ENCODE measurements at places on chromosomes 11 and 22.

DNA sequence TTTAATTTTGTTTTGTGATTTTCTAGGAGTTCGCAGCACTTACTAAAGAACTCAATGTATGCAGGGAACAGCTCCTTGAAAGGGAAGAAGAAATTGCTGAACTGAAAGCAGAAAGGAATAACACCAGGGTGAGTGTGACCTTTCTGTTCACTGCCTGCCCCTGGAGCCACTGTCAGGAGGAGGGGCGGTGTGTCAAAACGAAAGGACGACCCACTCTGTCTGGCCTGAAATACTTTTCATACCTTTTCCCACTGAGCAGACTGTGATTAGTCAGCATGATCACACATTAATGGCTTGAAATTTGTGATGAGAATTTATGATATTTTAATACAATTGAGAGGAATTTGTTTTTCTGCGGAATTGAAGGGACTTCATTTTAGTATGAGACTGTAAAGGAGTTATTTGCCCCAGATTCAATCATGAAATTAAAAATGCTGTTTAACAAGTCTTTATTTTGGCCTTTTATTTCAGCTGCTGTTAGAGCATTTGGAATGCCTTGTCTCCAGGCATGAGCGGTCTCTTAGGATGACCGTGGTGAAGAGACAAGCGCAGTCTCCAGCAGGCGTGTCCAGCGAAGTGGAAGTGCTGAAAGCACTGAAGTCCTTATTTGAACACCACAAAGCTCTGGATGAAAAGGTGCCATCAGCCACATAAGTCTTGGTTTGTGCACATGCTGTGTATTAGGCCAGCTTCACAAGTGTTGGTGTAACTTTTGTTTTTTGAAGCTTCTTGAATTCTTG lies 54.1 kb downstream of the PPFIA1 start:
- no peak overlapping the region for H3K27ac ChIP-seq
- H3K36me3 ChIP-seq: peaks cover 35% of the 10 kb centered on the region
- no peak overlapping the region for H3K4me3 ChIP-seq

DNA sequence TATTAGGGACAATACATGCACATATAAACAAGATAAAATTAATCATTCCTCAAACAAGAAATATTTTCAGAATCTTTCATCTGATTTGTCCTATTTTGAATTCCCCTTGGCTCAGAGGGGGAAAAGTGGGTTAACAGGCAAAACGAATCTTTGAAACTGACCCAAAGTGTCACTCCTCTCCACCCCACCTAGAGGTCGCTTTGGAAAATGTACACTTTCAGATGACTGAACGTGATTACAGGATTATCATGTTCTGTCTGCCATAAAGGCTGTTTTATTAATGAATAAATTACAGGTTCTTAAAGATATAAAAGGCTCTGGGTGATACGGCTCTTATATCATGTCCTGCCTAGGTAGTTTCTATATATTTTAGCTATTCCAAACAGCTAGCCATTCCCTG lies 1735.0 kb downstream of the LRRC4C start:
- H3K27ac ChIP-seq: no peak overlapping the region
- H3K27me3 ChIP-seq: no peaks in the 10 kb centered on the region
- no peak for DNase-seq
- H3K36me3 ChIP-seq: no peaks in the 10 kb centered on the region
- no peaks in the 10 kb centered on the region for H3K4me1 ChIP-seq
- no peak overlapping the region for H3K4me3 ChIP-seq

- H3K4me3 ChIP-seq: no peak overlapping the region
- H3K27me3 ChIP-seq: peaks cover 9% of the 10 kb centered on the region
- no peaks in the 10 kb centered on the region for H3K4me1 ChIP-seq
- DNase-seq: no peak
- H3K36me3 ChIP-seq: no peaks in the 10 kb centered on the region
Observed at GRCh38 chr22:44995105-44995514, 14.7 kb downstream of the PHF21B start.

DNA sequence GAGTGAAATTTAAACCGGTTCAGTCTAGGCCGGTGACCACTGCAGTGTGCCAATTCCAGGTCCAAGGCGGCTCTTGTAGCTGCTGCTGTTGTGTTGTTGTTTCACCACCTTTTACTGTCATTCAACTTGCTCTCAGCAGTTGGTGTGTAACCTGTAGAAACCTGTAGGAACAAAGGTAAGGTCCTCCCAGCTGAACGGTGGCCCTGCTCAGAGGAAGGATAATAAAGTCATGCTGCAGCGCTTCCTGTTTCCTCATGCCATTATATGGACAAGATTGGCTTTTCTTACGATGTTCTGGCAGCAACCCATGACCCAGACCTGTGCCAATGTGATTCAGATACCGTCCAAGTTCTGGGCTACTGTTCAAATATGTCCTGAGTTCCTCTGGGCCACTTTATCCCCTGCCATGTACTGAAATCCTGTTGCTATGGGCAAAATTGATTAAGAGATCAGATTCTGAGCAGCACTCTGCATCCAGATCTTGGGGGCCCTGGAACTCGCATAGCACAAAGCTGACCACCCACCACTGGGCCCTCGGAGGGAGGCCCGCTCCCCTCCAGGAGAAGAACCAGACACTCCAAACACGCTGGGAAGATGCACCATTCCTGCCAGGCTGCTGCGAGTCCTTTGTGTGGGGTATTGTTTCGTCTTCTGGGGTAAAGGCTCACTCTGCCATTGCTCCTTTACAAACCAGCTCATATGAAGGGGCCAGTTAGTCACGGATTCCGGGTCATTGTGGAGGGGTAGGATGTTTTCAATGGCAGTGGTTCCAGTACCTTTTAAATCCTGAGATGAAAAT lies 13.2 kb downstream of the FAM181B start:
- H3K4me3 ChIP-seq: no peak overlapping the region
- no peaks in the 10 kb centered on the region for H3K4me1 ChIP-seq
- H3K36me3 ChIP-seq: no peaks in the 10 kb centered on the region
- DNase-seq: no peak

DNA sequence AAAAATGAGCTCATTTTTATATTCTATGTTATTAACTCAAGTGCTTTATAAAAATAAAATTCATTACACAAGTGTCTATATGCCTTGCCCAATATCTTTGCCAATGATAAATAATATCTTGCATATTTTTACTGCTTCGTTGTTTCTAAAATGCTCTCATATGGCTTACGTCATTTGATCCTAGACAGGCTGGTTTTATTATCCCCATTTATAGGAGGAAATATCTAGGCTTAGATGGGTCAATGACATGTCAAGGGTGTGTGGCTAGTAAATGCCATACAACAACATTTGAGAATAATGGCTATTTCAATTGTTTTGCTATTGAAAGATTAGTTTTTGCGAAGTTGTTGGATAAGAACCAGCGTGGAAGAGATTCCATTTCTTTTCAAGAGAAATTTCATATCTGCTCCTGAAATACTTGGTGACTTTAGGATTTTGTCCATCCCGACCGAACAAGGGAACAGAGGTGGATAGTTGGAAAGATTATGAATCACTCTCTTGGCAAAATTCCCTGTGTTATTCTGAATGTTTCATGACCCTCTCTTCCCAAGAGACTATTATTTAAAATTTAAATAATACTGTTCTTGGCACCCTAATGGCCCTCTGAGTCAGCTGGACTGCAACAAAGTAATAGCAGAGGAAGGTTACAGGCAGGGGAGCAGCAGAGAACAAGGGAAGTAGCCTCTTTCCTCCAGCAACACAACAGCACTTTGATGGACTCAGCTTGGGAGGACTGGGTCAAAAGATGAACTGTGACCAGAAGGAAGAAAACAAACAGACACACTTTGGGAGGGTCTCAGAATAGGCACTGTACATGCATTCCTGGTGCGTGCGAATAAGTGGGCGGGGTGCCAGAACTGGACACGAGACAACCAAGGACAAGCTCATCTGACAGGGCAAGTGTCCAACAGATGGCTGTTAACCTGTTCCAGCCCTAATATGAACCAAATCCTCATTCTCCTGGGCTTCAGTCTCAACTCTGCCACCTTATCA lies 94.5 kb downstream of the ME3 start:
- H3K4me3 ChIP-seq: no peak overlapping the region
- no peak overlapping the region for H3K27ac ChIP-seq
- no peaks in the 10 kb centered on the region for H3K36me3 ChIP-seq
- DNase-seq: no peak
- H3K4me1 ChIP-seq: no peaks in the 10 kb centered on the region

GRCh38 chr11:1509626-1510255 lies 23.2 kb upstream of the MOB2 start:
- H3K27me3 ChIP-seq: no peaks in the 10 kb centered on the region
- H3K4me3 ChIP-seq: no peak overlapping the region
- peaks cover 25% of the 10 kb centered on the region for H3K4me1 ChIP-seq
- peak overlapping the region; percentile 76 for H3K27ac ChIP-seq
- H3K36me3 ChIP-seq: no peaks in the 10 kb centered on the region

DNA sequence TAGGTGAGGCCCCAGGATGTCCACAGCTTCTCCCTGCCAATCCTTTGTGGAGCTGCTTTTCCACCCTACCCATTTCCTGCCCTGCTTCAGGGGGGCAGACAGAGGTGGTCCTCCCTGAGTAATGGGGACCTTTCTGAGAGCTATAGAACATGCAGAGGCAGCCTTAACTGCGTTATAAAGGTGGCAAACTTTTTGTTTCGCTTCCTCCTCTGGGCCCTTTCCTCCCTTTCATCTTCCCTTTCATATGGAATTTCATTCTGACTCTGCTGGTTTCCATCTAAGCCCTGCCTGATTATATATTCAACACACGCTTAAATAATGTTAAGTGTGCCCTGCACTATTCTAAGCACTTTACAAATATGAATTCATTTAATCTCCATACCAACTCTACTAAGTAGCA lies 169.3 kb upstream of the E2F8 start:
- H3K4me3 ChIP-seq: no peak overlapping the region
- peaks cover 18% of the 10 kb centered on the region for H3K27me3 ChIP-seq
- no peaks in the 10 kb centered on the region for H3K36me3 ChIP-seq
- no peak for DNase-seq
- no peaks in the 10 kb centered on the region for H3K4me1 ChIP-seq
- no peak overlapping the region for H3K27ac ChIP-seq

DNA sequence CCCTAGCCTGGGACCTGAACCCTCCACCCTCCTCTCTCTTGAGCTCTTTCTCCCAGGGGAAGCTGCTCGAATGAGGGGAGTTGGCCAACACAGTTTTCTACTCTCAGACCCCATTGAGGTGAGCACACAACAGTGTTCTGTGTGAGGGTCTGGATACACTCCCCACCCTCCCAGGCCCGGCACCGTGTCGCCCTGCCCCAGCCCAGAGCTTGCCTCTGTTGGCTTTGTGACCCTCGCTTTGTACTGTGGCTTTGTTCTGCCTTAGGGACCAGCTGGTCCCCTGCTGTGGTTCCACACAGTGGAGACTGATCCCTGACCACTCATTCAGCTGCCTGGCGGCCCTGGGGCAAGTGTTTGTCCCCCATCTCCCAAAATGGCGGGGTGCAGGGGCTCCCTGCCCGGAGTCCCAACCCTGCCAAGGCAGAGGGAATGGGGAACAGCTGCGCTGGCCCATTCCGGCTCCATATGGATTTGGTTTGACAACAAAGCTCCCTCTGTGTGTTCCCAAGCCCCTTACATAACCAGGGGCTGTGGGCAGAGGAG lies 8.3 kb downstream of the ST3GAL4 start:
- no peak for DNase-seq
- H3K4me1 ChIP-seq: no peaks in the 10 kb centered on the region
- H3K36me3 ChIP-seq: no peaks in the 10 kb centered on the region

- no peaks in the 10 kb centered on the region for H3K27me3 ChIP-seq
- no peak for DNase-seq
- H3K27ac ChIP-seq: no peak overlapping the region
- no peaks in the 10 kb centered on the region for H3K36me3 ChIP-seq
Observed at GRCh38 chr11:54944211-54944610, 237.6 kb downstream of the OR4A5 start.

- peak overlapping the region; percentile 65 for H3K27ac ChIP-seq
- no peaks in the 10 kb centered on the region for H3K4me1 ChIP-seq
- H3K27me3 ChIP-seq: peaks cover 9% of the 10 kb centered on the region
Observed at GRCh38 chr11:121696177-121696871, 243.6 kb upstream of the SORL1-AS1 start.

DNA sequence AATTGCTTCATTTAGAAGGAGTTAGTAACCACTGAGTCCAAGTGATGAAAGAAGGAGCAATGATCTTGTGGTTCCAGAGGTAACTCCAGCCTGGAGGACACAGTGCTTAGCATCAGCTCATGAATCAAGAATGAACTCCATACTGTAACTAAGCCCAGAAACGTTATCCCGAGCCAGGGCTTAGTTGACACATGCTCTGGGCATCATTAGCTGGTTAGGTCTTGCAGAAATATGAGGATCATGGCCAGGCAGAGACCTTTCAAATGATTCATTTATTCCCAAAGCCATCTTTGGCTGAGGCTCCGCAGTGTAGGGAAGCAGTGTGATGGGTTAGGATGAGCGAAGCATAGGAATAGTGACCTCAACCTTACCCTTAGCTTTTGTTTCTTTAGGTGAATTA lies 277.4 kb downstream of the FAM76B start:
- no peak overlapping the region for H3K4me3 ChIP-seq
- DNase-seq: no peak
- H3K27ac ChIP-seq: no peak overlapping the region
- no peaks in the 10 kb centered on the region for H3K36me3 ChIP-seq

- peaks cover 21% of the 10 kb centered on the region for H3K4me1 ChIP-seq
- H3K4me3 ChIP-seq: peak overlapping the region; percentile 85
- peak overlapping the region; percentile 99 for H3K27ac ChIP-seq
- no peaks in the 10 kb centered on the region for H3K27me3 ChIP-seq
Observed at GRCh38 chr11:47234669-47235100, 13.9 kb downstream of the ACP2 start.

GRCh38 chr11:47395223-47396048 lies 13.0 kb upstream of the SLC39A13 start:
- H3K4me1 ChIP-seq: peaks cover 71% of the 10 kb centered on the region
- peak overlapping the region; percentile 36 for H3K4me3 ChIP-seq

GRCh38 chr11:126815111-126815510 lies 185.5 kb downstream of the KIRREL3 start:
- no peaks in the 10 kb centered on the region for H3K4me1 ChIP-seq
- H3K27ac ChIP-seq: no peak overlapping the region
- no peaks in the 10 kb centered on the region for H3K36me3 ChIP-seq

- H3K4me1 ChIP-seq: no peaks in the 10 kb centered on the region
- DNase-seq: no peak
- no peaks in the 10 kb centered on the region for H3K36me3 ChIP-seq
- H3K4me3 ChIP-seq: no peak overlapping the region
Observed at GRCh38 chr11:11427542-11427941, 74.5 kb upstream of the CSNK2A3 start.

DNA sequence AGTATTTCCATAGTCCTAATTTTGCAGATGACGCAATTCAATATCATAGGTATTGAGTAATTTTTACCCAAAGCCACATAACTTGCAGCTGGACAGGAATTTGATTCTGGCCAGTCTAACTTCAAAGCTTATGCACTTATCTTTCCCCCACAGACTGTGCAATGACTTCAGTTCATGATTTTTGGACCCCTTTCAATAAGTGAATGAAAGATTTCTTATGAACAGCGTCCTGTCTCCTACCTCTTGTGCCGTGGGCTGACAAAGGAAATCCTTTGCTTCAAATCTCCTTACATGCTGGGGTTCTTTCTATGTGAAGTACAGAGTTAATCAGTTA lies 217.7 kb upstream of the KIRREL3 start:
- no peak overlapping the region for H3K27ac ChIP-seq
- H3K4me1 ChIP-seq: no peaks in the 10 kb centered on the region

All from naive thymus-derived CD8-positive, alpha-beta T cell (primary cell).